ENCODE measurements at places on chromosomes 6 and 20. TPM values are rescaled to one million over a fixed set of nuclear protein-coding genes. Genes with fewer than 3 reads are reported as not detected.

EPB41L1 gene
- total RNA-seq, result 137 TPM

FBXO30 gene
- 17.1 TPM for total RNA-seq

MAPK13 gene
- total RNA-seq, result 47.3 TPM

GABRR1 gene
- 0.12 TPM for total RNA-seq

JPH2 gene
- total RNA-seq, result 10.5 TPM

SASH1 gene
- total RNA-seq, result 41.7 TPM

SLC17A2 gene
- total RNA-seq, result not detected

PRSS16 gene
- total RNA-seq, result 16.5 TPM

DNA sequence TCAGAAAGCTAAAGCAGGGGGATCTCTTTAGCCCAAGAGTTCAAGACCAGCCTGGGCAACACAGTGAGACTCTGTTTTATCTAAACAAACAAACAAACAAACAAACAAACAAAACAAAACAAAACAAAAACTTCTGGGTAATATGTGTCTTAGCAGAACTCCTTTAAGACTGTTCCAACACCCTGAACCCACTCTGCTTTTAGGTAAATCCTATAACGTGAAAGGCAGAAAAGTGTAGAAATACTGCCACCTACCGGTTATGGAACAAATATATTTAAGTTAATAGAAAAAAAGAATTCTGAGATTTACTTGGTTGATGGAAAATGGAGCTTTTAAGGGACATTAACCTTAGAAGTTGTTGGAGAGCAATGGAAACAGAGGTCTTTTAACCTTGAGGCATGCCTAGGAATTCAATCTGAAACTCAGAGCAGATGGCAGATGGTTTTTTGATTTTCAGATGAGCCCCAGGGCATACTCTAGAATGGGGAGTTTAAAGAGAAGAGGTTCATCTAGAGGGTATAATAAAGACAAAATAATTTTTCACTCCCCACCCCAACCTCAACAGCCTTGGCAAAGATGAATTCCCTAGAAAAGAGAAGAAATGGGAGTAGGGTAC is 38.5 kb downstream of the SOD2 start:
- H3K27ac ChIP-seq, result no peak overlapping the region
- DNase-seq, result peak; percentile 50
- H3K36me3 ChIP-seq, result no peaks in the 10 kb centered on the region
- H3K4me1 ChIP-seq, result no peaks in the 10 kb centered on the region
- no peak overlapping the region for H3K4me3 ChIP-seq

DNA sequence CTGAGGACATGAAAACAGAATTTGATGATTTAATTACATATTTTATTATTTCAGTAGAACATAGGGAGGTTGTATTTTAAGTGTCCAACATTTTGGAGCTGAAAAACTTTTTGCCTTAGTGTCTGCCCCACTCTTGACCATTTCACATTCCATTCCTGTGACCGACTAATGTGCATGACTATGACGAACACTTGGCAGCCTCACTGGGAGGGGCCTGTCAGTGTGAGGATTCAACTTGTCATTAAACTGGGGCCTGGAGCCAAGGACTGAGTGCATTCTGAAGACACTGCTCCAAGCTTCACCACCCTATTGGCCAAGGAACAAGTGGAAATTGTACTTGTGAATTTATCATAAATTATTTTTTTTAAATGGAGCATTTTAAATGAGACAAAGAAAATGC is 661.3 kb downstream of the BCKDHB start:
- DNase-seq, result no peak
- H3K4me3 ChIP-seq, result no peak overlapping the region
- H3K36me3 ChIP-seq, result no peaks in the 10 kb centered on the region
- no peaks in the 10 kb centered on the region for H3K27me3 ChIP-seq
- no peak overlapping the region for H3K27ac ChIP-seq

DNA sequence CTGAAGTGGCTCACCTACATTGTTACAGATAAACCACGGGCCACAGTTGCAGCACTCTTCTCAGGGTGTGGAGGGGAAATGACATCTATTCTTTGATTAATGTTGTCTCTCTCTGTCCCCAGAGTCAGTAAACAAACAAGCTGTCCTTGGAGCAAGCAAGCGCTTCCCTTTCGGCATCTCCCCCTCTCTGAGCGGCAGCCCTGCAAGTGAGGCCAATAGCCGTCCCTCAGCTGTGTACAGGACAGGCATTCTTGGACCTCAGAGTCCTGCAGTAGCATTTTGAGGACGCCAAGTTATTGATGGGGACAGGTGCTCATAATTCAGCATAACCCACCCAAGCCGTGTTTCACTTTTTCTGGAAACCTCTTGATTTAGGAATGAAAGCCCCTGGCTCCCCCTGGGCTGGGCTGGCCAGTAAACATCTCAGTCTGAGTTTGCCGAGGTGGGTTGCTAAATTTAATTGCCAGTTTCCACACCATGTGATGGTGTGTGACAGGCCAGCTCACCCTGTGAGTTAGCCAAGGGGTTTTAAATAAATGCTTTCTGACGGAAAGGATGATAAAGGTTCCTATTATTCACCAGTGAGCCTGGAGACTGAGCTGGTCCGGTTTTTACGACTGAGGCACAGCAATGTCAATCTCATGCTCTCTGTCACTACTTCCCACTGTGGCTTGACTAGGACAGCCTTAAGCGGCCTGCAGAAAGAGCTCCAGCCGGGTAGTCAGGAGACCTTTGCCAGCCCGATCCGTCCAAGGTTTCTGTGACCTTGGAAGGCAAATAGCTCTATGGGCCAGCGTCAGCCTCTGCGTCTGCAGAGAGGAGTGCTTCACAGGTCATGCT is 214.8 kb upstream of the RREB1 start:
- no peaks in the 10 kb centered on the region for H3K27me3 ChIP-seq
- no peak for DNase-seq
- no peaks in the 10 kb centered on the region for H3K36me3 ChIP-seq
- peaks cover 51% of the 10 kb centered on the region for H3K4me1 ChIP-seq
- H3K27ac ChIP-seq, result peak overlapping the region; percentile 58

GRCh38 chr20:19603376-19603750 is 154.7 kb upstream of the RIN2 start:
- H3K27ac ChIP-seq, result no peak overlapping the region
- H3K4me1 ChIP-seq, result no peaks in the 10 kb centered on the region
- no peak overlapping the region for H3K4me3 ChIP-seq
- DNase-seq, result no peak
- no peaks in the 10 kb centered on the region for H3K36me3 ChIP-seq
- H3K27me3 ChIP-seq, result no peaks in the 10 kb centered on the region

DNA sequence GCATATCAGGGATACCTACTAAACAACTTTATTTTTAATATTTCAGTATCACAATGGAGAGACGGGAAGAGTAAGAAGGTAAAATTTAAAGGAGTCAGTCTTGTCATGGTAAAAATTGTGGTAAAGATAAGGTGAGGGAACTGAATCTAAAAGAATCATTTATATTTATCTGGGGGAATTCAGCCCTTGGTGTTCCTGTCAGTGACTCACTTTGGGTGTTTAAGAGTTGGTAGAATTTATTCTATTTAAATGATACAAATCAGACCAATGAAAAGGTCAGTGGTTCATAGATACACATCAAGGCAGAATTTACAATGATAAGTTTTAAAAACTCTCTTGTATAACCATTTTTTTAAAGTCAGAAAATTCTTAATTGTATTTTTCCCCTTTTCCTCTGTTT is 164.4 kb downstream of the CDKAL1 start:
- no peaks in the 10 kb centered on the region for H3K36me3 ChIP-seq
- peaks cover 4% of the 10 kb centered on the region for H3K4me1 ChIP-seq
- no peak overlapping the region for H3K4me3 ChIP-seq
- no peak overlapping the region for H3K27ac ChIP-seq
- DNase-seq, result no peak

DNA sequence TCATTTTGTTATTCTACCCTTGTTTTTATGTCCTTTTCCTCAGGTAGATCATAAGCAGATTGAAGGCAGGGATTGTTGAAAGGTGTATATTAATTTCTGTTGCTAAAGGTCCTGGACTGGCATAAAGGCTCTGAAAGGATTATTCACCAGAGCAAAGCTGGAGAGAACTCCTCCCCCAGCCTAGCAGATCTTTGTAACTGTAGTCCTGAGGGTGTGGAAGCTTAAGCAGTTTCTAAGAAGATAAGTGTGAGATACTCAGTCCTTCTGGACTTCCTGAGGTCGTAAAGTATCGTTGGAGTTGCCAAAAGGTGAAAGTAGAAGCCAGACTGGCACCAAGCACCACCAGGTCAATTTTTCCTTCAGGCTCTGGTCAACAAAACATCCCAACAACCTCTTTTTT is 24.2 kb downstream of the CGA start:
- H3K4me3 ChIP-seq, result no peak overlapping the region
- DNase-seq, result no peak
- H3K36me3 ChIP-seq, result no peaks in the 10 kb centered on the region
- H3K4me1 ChIP-seq, result peaks cover 42% of the 10 kb centered on the region

- no peaks in the 10 kb centered on the region for H3K27me3 ChIP-seq
- no peaks in the 10 kb centered on the region for H3K4me1 ChIP-seq
- no peak overlapping the region for H3K4me3 ChIP-seq
- no peaks in the 10 kb centered on the region for H3K36me3 ChIP-seq
Observed at GRCh38 chr6:22271081-22271480, 25.8 kb downstream of the PRL start.

Measured in Caco-2 (cell line).